ENCODE measurements at places on chromosomes 4 and X.

DNA sequence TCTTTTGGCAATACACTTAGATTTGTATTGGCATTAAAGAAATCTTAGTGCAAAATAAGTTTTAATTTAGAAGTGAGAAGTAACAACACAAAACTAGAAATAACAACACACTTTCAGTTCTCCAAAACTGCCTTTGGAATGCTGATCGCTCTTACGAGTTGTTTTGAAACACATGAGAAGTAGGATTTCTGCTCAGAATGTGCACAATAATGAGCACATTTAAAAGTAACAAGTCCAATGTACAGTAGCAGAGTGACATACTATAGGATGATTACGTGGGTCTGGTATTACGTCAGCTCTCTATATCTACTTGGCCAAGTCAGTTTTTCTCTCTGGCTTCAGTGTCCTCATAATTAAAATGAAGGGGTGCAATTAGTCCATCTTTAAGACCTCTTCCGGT is 164.8 kb downstream of the CHM start:
- no peak for DNase-seq

- no peak for DNase-seq
Measured at GRCh38 chr4:1521821-1522361, 115.6 kb upstream of the NKX1-1 start.

GRCh38 chrX:134683351-134684005 is 25.2 kb upstream of the PLAC1 start:
- DNase-seq, result no peak

- DNase-seq, result peak; percentile 70
Measured at GRCh38 chr4:179583221-179583620, 2141.0 kb upstream of the AGA start.

DNA sequence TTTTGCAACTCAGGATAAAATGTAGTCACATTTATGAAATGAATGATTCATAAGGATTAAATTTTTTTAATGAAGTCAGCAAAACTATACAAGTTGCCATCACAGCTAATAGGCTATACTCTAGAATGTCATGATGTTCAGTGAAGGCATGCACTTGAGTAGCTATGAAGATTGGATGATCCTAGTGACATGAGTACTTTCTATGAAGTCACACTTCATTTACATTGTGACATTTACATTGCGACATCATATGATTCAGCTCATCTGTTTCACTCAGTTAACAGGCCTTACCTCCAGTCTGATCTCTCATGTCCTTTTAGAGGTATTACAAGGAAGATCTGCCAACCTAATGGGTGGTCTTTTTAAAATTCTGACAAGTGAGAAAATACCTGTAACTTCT is 82.7 kb upstream of the FGF13 start:
- DNase-seq, result no peak

DNA sequence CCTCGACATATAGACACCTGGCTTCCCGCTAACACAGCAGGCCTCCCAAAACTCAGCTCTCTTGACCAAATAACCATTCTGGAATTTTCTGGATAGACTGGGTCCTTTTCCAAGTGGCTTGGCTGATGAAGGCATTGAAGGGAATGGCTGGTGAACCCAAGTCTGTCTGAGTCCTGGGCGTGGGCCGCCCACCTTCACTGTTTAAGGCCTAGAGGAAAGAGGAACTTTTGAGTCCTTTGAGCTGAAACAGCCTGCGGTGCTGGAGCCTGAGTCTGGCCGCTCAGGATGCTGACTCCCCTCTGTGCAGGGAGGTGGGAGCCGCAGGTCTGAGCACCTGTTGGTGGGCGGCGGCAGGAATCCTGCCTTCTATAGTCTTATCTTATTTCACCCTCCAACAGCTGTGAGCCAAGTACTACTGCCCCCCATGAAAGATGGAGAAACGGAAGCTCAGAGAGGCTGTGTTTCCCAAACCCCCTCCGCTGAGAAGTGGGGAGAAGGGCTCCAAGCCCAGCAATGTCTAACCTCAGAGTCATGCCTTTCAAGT is 23.4 kb downstream of the ACOX3 start:
- DNase-seq, result no peak

DNA sequence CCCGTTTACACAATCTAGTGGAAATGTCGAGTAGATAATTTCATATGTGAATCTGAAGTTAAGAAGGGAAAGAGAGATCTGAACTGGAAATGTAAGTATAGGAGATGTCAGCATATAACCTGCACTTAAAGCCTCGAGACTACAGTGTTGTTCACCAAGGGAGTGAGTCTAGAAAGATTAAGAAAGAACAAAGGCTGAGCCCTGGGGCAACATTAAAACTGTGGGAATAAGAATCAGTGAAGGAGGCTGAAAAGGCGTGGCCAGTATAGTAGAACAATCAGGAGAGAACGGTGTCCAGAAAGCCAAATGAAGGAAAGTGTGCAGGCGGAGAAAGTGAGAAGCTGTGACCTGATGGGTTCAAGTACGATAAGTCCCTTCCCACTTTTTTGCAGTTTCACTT is 118.8 kb upstream of the TENM3 start:
- no peak for DNase-seq

DNA sequence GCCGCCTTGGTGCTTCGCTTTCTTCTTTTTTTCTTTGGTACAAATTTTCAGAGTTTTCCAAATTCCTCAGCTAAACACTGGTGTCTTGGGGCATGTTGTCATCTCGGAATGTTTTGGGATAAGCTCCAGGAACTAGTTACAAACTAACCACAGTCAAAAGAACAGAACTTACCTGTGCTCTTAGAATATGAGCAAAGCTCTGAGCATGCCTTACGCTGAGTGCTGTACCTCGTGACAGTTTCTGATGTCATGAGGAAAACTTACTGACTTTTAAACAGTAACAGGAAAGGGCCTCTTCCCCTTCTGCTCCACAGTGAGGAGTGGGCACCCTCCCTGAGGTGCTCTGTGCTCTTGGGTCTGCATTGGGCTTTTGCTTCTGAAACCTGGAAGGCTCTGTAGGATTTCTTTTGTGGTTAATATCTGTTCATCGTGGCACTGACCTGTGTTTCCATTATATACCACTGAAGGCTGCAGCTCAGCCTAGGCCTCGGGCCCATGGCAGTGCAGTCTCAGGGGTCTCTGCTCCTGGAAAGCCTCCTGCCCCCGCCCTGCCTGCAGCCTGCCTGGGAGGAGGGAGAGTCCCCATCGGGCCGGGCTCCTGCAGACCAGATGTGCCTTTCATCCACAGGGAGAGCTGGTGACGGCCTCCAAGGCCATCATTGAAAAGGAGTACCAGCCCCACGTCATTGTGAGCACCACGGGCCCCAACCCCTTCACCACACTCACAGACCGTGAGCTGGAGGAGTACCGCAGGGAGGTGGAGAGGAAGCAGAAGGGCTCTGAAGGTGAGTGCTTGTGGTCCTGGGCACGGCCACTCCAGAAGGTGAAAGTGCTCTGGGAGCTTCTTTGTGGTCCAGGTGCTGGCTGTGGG is 48.7 kb downstream of the NOP14 start:
- no peak for DNase-seq

DNA sequence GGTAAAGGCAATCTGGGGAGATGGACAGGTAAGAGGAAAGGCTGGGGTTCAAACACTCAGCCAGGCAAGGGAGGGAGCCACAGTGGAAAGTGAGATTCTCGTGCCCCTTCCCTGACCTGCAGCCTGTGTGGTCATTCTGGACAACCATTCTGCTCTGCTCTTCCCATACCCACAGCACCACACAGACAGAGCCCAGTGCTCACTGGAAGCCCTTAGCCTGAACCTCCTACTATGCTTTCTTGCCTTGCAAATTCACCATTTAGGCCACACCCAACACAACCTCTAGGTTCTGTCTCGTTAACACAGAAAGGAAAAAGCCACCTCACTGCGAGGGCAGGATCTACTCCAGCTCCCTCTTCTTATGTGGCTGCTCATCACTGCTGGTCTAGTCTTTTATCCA is 92.7 kb downstream of the SHISA3 start:
- no peak for DNase-seq

DNA sequence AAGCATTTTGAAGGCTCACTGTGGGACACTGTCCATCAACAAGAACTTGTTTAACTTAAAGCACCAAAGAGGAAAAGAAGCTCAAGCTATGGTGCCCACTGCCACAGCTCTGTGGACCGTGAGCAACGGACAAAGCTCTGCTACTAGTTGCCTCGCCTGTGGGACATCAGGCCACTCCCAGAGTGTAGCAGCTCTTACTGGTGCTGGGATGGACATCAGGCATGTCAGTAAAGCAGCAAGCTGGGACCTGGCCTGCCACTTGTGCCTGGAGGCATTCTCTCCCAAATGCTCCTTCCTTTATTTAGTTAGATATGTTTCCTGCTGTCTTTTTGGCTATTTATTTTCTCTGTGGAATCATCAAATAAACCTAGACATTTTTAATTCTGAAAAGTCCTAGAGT is 46.7 kb downstream of the TMEM154 start:
- DNase-seq, result peak; percentile 92

DNA sequence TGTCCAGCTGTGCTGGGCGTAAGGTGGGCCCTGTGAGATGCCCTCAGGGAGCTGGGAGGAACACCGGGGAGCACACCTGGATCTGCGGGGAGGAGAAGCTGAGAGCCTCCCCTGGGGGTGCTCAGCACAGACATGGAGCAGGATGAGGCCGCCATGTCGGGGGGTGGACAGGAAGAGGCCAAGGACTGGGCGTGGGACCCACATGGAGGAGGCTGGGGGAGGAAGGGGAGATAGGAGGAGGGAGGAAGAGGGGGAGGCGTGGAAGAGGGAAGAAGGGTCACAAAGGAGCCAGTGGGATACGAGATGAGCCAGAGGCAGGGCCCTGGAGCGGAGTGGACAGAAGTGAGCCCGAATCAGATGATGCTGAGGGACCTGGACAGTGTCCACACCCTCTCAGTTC is 66.3 kb downstream of the ZFYVE28 start:
- peak; percentile 26 for DNase-seq

- peak; percentile 67 for DNase-seq
Measured at GRCh38 chr4:4377732-4378460, 9.0 kb upstream of the NSG1 start.

Measured in islet precursor cell (in vitro differentiated cells).